Coronary artery (tissue), 2 donors: ENCODE measurements at places on chromosomes 4 and X.

DNA sequence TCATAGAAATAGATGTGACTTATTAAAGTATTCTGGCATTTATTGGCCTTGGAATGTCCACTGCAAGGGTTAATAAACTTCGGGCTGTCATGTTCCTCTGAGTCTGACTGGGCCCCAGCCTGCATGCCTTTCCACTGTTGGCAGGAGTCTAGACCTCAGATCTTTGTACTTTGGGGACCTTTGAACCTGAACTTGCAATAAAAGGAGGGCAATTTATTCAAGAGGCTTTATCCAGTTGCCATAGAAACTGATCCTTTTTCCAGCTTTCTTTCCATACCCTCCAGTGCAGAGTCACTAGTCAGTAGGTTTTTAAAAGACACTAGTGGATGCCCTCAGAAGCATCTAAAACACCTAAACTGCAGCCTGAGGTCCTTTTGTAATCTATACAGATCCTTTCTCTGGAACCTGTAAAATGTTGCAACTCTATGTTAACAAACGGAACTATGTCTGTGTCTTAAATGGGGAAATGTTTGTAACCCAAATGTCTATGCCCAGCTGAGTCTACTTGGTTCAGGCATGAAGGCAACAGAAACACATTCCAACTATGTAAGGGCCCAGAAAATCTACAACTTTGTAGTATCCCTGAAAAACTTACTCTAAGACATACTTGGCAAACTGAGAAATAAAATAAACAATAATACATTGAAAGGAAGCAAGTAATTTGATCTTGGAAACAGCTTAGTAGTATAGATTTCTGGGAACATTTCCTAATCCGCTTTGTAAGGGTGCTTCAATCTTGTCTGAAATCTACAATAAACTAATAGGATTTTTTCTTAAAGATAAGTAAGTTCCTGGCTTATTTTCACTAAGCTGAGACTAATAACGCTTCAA, 41.5 kb downstream of the SOWAHB start:
- no peak for DNase-seq

- DNase-seq, result no peak
Measured at GRCh38 chrX:15465347-15465746, 27.8 kb downstream of the PIR start.

DNA sequence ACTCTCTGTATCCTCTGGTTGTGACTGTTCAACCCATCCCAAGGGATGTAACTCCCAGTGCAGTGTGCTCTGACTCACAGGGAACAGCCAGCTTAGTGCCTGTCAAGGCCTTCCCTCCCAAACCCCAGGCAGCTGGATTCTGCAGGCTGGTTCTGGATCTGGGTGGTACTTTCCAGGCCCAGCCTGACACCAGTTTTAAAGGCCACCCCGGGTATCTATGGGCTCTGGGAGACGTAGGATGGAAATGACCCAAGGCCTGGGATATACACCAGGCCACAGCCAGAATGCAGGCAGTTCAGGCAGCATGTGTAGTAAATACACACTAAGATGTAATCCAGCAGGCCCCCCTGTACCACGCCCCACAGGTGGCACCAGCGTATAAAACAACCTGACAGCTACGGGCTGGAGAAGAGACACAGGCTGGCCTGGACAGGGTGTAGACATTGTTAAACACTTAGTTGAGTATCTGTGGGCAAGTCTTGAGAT, 64.2 kb downstream of the SPINK2 start:
- peak; percentile 70 for DNase-seq

DNA sequence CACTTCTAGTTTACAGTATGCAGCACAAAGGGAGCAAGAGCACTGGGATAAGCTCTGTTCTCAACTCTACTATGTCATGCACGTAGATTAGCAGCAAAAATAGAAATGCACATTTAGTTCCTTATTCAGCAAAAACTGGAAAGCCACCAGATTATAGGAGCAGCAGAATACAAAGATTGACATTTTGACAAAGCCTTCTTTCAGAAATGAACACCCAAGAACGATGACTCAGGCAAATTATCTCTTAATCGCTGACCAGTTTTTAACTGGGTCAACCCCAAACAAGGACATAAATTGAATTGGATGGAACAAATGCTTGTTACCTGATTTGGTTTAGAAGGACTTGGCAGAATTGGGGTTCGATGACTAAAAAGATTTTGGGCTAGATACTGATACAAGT, 775.3 kb upstream of the HS3ST1 start:
- DNase-seq, result no peak

GRCh38 chr4:39505581-39505980, 21.7 kb downstream of the UGDH start:
- DNase-seq, result no peak

- DNase-seq, result no peak
Measured at GRCh38 chrX:69815519-69815918, 199.6 kb downstream of the EDA start.

GRCh38 chrX:105658136-105658535, 164.2 kb upstream of the NRK start:
- DNase-seq, result no peak

GRCh38 chrX:21014326-21014725, 359.9 kb upstream of the CNKSR2 start:
- DNase-seq, result no peak

DNA sequence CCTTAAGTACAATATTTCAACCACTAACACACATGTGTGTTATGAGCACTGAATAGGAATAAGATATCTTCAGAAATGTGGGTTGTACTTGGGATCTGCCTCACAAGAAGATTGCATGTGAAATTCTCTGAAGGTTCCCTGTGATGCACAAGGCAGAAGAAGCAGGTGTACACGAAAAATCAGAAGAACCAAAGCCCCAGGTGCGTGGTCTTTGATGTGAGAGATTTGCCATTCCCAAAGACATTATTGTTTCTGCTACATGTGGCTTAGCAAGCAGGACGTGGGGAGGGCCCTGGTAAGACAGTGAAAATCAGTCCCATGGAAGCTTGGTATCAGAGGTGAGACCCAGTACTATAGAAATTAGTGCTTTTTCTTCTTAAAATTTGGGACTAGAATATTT, 13.0 kb upstream of the SPRY1 start:
- DNase-seq, result no peak

- no peak for DNase-seq
Measured at GRCh38 chr4:13413729-13414437, 70.3 kb downstream of the RAB28 start.

DNA sequence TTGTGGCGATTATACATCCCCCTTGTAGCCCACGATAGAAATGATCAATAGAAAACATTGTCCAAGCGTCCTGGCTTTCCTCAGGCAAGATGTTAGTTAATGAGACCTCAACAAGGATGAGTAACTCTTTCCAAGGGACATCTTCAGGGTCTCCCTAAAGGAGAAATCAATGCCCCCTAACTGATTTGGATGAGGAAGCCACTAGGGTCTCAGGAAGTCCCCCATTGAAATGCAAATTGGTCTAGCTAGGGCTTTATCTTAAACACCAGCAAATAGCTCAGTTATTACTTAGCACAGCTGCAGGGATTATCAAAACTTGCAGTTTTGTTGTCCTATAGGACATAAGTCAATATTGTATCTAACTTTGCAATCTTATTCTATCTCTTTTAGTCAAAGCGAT, 721.5 kb downstream of the IL1RAPL1 start:
- DNase-seq, result no peak

DNA sequence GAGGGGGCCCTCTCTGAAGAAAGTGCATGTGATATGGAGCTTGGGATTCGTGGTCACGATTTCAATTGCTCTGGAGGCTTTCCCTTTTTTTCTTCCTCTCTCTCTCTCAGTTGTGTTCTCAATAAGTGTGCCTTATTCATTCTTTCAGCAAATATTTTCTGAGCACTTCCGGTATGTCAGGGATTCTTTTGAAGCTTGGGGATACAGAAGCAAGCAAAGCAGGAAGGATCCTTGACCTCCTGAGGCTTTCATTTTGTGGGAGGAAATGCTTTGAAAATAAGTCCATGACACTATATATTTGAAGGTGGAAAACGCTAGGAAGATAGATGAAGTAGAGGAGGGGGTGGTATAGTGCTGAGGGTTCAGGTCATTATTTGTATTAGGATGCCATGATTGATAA, 12.6 kb upstream of the GABRE start:
- DNase-seq, result no peak

- DNase-seq, result no peak
Measured at GRCh38 chr4:52058275-52058674, 7.2 kb downstream of the SPATA18 start.

- no peak for DNase-seq
Measured at GRCh38 chr4:109691411-109691920, 11.8 kb downstream of the CASP6 start.

DNA sequence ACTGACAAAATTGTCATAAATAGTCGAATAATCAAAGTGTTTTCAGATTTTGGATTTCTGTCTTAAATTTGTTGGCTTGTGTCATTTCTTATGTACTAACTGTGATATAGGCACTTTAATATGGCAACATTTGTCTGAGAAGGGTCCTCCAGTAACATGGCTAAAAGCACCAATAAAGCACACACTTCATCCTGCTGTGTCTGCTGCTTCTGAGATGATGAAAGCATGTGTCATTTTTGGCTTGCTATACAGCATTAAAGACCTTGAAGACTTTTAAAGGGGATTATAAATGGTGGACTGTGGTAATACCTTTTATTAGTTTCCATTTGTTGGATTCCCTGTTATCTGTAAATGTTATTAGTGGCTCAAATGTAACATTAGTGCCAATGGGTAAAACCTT, 551.8 kb upstream of the GRID2 start:
- no peak for DNase-seq

DNA sequence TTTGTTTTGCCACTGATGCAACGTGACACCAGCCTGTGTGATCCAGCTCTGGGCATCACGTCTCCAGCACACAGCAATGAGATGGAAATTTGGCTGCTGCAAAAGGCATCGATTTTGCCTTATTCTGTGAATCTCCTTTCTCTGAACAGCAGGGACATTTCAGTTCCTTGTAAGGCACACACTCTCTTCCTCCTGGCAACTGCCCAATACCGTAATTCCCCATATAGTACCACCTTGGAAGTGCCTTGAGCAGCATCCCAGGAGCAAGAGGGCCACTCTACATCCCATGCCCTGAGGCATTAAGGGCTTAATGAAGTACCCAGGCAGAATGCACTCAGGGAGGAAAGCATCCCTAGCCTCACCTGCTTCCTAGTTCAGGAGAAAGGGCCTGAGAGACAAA, 10.5 kb upstream of the MAMLD1 start:
- no peak for DNase-seq

- no peak for DNase-seq
Measured at GRCh38 chr4:140995058-140995457, 138.2 kb downstream of the RNF150 start.

GRCh38 chr4:53014881-53015280, 152.8 kb downstream of the RASL11B start:
- DNase-seq, result no peak

- no peak for DNase-seq
Measured at GRCh38 chr4:126479709-126480108, 1153.0 kb upstream of the INTU start.

- no peak for DNase-seq
Measured at GRCh38 chrX:140664939-140665338, 44.6 kb upstream of the LINC00632 start.

DNA sequence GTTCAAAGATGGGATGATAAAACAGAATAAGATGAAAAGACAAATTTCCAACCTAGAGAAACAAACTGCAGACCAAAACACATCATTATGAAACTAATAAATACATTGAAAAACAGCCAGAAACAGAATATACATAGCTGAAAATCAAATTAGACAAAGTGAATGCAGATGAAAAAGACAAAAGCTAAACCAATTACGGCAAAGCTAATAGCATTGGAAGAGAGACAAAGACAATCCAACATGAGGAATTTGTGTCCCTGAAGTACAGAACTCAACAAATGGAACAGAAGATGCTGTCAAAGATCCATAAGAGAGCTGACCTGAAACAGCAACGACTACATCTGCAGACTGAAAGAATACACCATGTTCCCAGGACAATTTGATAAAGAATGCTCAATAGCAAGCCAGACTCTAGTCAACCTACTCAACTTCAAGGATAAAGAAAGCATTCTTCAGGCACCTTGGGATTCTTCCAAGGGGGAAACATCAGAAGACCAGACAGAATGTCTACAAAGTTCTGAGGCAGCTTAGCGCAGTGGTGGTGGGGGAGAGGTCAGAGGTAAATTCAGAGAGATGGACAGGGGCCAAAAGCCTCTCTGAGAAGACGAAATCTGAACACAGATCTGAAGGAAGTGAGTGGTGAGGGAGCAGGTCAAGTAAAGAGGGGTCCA, 27.4 kb upstream of the IRAK1 start:
- no peak for DNase-seq

GRCh38 chrX:9785254-9785943, 830 bp upstream of the SHROOM2 start:
- no peak for DNase-seq

DNA sequence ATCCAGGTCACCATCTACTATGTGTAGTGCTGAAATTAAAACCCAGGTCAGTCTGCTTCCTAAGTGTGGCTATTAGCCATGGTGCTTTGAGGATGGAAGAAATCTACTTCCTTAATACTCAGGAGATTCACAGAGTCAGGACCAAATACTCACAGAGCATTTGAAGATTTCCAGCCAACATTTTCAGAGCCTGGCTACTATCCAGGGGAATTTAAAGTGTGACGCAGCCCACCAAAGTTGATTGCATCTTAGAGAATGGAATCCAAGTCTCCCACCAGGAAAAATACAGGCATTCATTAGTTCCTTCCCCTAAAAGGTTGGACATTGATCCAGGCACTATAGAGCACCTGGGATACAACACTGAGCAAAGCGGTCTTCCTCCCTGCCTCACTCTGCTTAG, 83.8 kb downstream of the HS3ST1 start:
- no peak for DNase-seq

DNA sequence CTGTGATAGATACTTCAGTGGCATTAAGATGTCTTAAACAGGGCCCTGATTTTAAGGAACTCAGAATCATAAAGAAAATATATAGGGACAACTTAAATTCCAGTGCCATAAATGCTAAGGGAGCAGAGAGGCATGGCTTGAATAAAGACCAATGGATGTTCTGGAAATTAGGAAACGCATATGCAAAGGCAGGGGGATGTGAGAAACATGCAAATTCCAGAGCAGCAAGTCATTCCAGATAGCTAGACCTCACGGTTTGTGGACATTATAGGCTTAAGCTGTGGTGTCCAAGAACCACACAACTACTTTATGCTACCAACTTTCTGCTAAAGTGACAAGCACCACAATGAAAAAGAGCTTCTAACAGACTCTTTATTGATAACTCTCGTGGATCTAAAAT, 132.6 kb upstream of the ANK2 start:
- no peak for DNase-seq

DNA sequence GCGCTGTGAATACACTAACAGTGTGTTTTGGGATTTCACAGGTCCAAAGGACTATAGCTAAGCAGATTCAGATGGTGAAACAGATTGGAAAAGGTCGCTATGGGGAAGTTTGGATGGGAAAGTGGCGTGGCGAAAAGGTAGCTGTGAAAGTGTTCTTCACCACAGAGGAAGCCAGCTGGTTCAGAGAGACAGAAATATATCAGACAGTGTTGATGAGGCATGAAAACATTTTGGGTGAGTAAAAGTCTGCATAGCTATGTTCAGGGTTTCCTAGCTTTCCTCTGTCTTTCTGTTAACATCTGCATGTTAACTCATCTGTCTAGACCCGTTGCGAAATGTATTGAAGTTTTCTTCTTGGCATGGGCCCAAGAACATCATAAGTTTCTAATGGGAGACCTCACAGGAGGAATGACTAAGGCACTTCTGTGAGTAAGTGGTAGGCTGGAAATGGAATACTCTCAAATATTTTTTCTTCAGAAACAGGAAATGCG, 372.1 kb downstream of the BMPR1B start:
- DNase-seq, result no peak

GRCh38 chrX:47101206-47101605, 23.0 kb downstream of the RGN start:
- no peak for DNase-seq
